Activated CD4-positive, alpha-beta T cell treated with anti-CD3 and anti-CD28 coated beads, Interleukin-2, Interleukin-6, amounts not matched to agents 100 ng/mL and 50 ng/mL, durations not matched to agents 16 hours and 8 hours (primary cell): ENCODE measurements at places on chromosomes 5 and 9.
A peak's percentile ranks its signal among the peaks of the same experiment; 100 is the strongest.

DNA sequence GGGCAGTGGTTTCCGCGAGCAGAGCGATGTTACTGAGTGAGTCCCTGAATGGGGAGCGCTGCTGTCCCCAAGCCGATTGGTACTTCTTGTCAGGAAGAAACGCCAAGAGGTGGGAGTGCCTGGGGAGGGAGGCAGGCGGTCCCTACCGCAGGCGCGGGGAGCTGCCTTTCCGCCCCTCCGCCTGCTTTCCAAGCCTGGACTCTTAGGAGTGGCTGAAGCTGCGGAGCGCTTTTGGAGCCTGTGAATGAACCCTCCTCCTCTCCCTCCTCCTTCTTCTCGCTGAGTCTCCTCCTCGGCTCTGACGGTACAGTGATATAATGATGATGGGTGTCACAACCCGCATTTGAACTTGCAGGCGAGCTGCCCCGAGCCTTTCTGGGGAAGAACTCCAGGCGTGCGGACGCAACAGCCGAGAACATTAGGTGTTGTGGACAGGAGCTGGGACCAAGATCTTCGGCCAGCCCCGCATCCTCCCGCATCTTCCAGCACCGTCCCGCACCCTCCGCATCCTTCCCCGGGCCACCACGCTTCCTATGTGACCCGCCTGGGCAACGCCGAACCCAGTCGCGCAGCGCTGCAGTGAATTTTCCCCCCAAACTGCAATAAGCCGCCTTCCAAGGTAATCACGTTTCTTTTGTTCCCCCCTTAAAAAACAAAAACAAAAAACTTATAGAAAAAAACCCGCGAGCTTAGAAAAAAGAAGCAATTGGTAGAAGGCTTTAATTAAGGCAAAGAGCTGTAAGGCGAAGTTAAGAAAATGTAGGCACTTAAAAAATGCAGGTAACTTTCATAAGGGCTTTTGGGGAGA, at the start of gene VCAN:
Gene VCAN, plus strand, starts transcription at position 340 of the 808 bp plus-strand sequence. CDS start 11,775 bp downstream, outside the sequence.
- DNase-seq = no peak

DNA sequence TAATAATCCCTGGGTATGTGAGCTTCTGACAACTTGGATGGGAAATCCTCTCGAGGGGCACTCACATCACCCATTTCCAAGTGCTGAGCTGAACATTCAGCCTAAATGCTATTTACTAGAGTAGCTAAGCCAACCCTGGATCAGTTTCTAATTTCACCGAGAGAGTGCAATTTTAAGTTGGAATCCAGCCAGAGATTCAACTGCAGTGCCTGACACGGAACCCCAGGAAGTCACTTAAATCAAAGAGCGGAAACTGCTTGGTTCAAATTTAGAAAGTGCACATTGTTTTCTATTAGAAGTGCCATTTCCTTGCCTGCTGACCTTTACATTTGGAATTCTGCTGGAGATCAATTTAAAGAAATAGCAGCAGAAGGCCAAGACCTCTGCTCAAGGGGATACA, 8.8 kb downstream of the SPRY4 start:
- DNase-seq = no peak

GRCh38 chr5:81696418-81697397, 54.2 kb downstream of the SSBP2 start:
- peak; percentile 2 for DNase-seq

GRCh38 chr9:22147813-22148527, 138.9 kb upstream of the CDKN2B start:
- peak; percentile 38 for DNase-seq

DNA sequence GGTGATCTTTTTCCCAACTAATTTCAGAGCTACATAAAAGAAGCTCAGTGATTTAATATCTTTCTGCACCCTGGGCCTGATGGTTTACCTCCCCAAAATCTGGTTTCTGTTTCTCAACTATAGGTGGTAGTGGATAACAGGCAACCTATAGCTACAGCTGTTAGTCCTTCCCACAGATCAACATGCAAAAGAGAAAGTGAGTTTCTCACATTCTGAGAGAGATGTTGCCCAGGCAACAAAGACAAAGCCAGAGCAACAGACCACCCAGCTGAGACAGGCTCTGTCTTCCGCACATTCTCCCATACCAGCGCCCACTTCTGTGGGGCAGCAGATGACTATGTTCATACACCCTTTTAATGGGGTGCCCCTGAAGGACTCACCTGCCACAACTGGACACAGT, 40.7 kb upstream of the PPP2R2B start:
- no peak for DNase-seq

- DNase-seq = no peak
Observed at GRCh38 chr9:72575666-72576065, 54.3 kb downstream of the TMC1 start.

GRCh38 chr5:37086466-37087173, 162.6 kb downstream of the CPLANE1 start:
- DNase-seq = no peak
